ENCODE measurements at places on chromosomes 16 and 17. TPM values are rescaled to one million over a fixed set of nuclear protein-coding genes. Genes with fewer than 3 reads are reported as not detected.

Gene OR1F1
- not detected for total RNA-seq

Gene ANKRD13B
- 13.8 TPM for total RNA-seq

Gene AANAT
- total RNA-seq, result not detected

Gene IRX5
- 1.8 TPM for total RNA-seq

Gene HBA1
- total RNA-seq, result 357 TPM

Gene CHAD
- total RNA-seq, result not detected

Gene CES5A
- not detected for total RNA-seq

Gene HIC1
- total RNA-seq, result 56.1 TPM

Gene GABARAPL2
- 97.4 TPM for total RNA-seq

Gene KCNH6
- 0.31 TPM for total RNA-seq

Gene SHCBP1
- total RNA-seq, result 14.4 TPM

Gene RND2
- 0.92 TPM for total RNA-seq

Gene TEX19
- total RNA-seq, result not detected

Gene ABCA8
- 73.0 TPM for total RNA-seq

Gene ITGA3
- 42.2 TPM for total RNA-seq

Gene SULT1A1
- total RNA-seq, result 12.8 TPM

Gene OSBPL7
- total RNA-seq, result 5.9 TPM

Gene PPM1E
- total RNA-seq, result 1.5 TPM
